ENCODE measurements at places on chromosomes 5 and 9.

GRCh38 chr5:10307206-10308148 is at the start of gene CMBL:
Gene CMBL, minus strand, starts transcription at chr5:10307902. Its CDS starts 17,140 bp downstream, at chr5:10290762.
- peak; percentile 61 for DNase-seq

- no peak for DNase-seq
Observed at GRCh38 chr5:120103495-120103894, 360.6 kb upstream of the PRR16 start.

GRCh38 chr9:112296929-112297328 is 36.5 kb downstream of the PTBP3 start:
- DNase-seq = no peak

GRCh38 chr5:68759593-68759992 is 334.2 kb upstream of the SLC30A5 start:
- no peak for DNase-seq

GRCh38 chr9:110672873-110673510 is 4.4 kb downstream of the MUSK start:
- DNase-seq = no peak

GRCh38 chr5:1550287-1551076 is 26.7 kb upstream of the LPCAT1 start:
- no peak for DNase-seq

DNA sequence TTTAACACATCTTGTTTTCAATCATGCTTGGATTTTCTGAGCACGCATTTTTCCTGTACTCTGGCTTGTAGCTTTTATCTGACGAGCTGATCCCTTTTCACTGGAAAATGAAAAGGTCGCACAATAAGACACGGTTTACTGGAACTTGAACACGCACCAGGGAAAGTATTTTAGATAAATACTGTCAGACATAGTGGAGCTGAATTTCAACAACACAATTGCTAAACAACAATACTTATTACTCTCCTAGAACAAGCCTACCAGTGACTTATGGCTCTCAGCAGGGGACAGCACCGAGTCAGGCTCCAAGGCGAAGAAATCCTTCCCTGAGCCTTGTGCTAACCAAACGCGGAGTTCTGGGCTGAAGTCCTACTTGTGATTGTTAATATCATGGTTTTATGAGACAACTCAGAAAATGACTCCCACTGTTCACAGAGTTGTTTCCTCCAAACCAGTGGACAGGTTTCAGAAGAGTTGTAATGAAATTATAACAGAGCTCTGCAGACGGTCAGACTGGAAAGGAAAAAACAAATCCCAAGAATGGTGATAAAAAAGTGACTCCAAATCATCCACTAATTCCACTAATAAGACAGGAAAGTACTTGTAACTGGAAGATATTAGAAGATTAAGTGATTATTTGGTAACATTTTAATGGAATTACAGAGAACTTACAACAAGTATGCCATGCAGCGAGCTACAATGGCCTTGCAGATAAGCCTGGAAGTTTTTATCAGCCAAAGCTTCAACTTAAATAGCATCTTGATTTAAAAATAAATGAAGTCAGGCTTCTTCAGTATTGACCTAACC is 359.6 kb downstream of the EBF1 start:
- DNase-seq = no peak

DNA sequence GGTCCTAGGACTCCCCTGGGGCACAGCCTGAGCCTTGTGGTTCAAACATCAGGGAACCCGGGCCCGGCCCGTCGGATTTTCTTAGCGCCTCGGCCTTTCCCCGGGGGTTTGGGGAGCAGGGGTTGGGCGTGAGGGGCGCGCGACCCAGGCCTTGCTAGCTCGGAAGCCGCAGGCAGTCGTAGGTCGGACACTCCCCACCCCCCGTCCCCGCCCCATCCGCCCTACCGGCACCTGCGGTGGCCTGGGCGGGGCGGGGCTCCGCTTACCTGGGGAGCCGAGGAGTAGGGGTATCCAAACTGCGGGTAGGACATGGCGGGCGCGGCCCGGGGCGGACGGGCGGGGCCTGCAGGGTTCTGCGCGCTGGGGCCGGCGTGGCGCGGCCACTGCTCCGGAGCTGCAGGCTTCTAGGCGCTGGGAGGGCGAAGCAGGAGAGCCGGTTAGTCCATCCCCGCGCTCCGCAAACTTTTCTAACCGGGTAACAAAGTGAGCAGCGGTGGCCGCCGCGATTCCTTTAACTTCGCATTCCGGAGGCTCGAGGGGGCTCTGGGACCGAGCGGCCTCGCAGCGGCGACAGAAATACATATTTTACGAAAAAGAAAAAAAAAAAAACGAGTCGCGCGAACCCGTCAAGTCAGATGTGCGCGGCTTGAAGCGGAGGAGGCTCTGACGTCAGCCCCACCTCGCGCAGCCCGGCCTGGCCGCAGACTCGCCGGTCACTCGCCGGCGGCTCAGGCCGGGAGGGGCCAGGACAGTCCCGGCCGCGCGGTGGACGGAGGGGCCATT is at the start of gene IRX4:
IRX4 (minus strand) TSS at position 589 of the 783 bp plus-strand sequence; CDS start at position 311, 278 bp downstream.
- DNase-seq = no peak

DNA sequence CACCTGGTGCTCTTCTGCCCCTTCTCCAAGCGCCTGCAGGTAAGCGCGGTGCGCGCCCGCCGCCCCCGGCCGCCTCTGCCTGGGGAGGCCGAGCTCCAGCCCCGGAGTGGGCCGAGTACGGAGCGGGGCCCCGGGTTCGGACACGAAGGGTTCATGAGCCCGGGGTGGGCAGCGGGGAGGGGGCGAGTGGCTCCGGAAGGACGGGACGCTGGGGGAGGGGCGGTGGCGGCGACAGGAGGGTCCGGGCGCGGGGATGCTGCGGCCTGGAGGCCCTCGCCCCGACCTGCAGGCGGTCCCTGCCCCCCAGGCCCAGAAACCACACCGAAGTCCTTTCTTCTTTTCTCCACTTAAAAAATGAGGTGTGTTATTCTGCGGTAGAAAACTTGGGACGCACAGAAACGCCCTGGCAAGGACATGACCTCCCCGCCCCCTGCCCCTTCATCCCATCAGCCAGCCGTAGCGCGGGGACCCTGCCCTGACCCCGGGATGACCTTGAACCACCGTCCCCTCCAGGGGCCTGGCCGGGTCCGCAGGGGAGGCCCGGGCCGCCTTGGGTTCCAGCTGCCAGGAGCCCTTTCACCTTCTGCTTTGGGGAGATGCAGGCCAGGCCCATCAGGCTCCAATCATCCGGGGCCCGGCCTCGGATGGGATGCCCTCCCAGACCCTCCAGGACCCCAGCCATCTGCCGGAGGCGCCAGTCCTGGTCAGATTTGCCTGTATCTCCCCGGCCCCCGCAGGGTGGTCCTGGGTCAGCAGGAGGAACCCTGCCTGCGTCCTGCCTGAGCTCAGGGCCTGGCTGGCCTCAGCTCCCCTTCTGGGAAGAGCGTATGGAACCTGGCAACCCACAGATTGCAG is 545 bp downstream of the DIPK1B start:
- no peak for DNase-seq

GRCh38 chr5:54440456-54440893 is 15.0 kb upstream of the HSPB3 start:
- DNase-seq = peak; percentile 9

- DNase-seq = no peak
Observed at GRCh38 chr5:156310115-156310514, 16.8 kb upstream of the SGCD start.

DNA sequence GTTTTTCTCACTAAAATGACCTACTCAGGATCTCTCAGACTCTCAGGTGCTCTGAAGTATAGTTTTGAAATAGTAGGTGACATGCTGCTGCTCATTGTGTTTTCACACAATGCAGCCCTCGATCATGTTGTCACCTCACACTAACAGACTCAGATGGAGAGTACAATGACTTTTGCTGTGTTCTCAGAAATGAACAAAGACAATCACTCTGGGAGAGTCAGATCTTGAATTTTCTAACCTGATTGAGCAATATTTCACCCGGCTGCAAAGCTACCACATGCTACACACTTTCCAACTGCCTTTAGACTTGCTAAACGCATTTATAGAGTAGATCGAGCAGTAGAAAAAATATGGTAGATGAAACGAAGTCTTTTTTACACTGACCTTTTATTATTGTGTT is 113.4 kb downstream of the ST8SIA4 start:
- DNase-seq = no peak

GRCh38 chr5:66652818-66653217 is 56.6 kb downstream of the MAST4 start:
- no peak for DNase-seq

DNA sequence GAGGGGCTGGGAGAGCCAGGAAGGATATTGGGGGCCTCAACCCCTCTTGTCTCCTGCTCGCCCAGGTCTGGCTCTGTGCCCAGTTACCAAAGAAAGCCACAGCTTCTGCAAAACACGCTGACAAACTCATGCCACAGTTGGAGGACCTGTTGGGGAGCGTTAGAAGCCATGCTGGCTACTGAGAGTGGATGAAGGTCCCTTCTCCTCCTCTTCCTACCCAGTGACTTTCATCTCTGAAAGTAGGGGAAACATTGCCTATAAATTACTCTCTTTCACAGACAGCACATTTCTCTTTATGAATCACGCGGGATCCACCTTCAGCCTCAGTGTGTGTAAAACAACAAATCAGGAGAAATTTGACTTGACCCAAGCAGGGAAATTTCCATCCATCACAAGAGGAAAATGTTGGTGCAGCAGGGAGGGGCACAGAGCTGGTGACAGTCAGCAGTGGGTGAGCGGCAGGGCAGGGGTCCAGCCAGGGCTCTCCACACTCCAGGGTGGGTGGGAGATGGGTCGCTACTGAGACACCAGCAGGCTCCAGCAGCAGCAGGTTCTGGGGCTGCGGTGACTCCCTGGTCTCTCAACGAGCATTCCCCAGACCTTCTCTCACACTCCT is 181.9 kb downstream of the FGF18 start:
- DNase-seq = no peak

- no peak for DNase-seq
Observed at GRCh38 chr5:142327111-142327842, 2.5 kb upstream of the SPRY4 start.

GRCh38 chr5:136626531-136626930 is 261.2 kb upstream of the TRPC7 start:
- no peak for DNase-seq

GRCh38 chr5:140094889-140095288 is 19.0 kb upstream of the PURA start:
- DNase-seq = no peak

DNA sequence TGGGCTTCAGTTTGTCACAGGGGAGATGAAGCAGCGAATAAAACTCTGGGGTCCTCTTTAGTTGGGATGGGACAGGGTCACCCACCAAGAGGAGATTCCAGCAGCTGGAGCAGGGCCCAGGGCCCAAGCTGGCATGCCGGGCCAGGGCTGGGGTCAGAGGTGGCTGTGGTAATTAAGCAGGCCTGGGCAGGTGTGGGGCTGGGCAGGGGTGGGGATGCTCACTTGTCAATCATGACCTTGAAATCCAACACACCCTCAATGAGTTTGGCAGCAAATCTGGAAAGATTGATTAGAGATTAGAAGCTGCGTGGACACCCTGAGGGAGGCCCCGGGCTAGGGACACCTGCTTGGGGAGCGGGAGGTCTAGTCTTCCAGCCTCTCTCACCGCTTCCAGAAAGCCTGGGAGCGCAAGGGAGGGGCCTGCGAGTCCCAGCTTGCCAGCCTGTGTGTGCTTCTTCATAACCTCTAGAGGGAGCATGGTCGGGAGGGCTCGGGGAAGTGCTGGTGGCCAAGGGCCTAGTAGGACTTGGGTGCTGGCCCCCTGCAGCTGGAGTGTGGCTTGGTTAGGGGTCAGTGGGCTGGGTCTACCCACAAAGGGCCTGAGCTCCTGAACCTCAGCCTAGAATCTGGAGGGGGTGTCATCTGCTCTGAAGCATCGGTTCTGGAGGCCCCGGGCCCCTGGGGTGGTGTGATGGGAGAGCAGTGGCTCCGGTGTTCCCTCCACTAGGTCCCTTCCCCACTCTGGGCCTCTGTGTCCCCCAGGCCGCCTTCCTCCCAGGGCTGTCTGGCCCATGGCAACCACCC is 7.6 kb downstream of the CRAT start:
- peak; percentile 65 for DNase-seq

GRCh38 chr9:6715755-6716643 is 41.8 kb upstream of the KDM4C start:
- DNase-seq = peak; percentile 68

DNA sequence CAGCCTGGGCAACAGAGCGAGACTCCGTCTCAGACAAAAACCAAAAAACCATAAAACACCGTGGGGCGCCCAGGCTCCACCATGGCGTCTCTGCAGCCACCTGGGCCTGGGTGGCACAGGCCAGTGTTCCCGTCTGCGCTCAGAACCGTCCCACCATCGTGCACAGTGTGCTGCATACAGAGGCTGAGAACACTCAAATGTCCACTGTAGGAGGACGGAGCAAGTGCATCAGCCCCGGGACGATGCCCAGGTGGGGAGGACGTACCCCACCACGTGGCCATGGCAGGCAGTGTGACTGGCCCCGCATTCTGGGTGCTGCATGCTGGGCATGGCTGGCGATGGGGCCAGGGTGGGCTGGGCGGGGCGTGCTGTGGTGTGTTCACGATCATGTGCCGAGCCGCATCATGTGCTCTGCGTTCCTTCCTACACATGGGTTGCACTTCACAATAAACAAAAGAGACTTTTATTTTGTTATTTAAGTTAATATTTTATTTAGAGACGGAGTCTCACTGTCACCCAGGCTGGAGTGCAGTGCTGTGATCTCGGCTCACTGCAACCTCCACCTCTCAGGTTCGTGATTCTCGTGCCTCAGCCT is 37.8 kb downstream of the EXD3 start:
- DNase-seq = no peak

DNA sequence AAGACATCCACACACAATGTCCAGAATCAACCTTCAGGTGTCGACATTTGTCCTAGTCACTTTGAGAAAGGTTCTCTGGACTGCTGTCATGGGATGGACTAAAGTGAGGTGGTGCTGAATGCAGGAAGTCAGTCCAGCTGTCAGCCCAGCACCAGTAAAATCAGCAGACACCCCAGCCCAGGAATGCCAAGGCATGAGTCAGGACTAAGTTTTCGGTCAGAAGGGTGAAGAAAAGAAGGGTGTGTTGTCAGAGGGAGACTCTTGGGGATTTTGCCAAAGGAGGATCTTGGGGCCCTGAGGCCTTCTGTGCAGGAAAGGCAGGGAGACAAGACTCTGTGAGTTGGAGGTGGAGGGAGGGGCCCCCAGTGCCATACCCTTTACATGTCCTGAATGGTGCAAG is 69.0 kb upstream of the XPA start:
- no peak for DNase-seq
